ENCODE measurements at places on chromosomes 5 and 9.
A peak's percentile ranks its signal among the peaks of the same experiment; 100 is the strongest.

- no peak for DNase-seq
Measured at GRCh38 chr5:13501176-13501575, 443.3 kb downstream of the DNAH5 start.

- DNase-seq: peak; percentile 36
Measured at GRCh38 chr5:119080936-119081335, 10.0 kb downstream of the DMXL1 start.

- no peak for DNase-seq
Measured at GRCh38 chr9:86637515-86637914, 283.3 kb upstream of the TUT7 start.

- DNase-seq: peak; percentile 56
Measured at GRCh38 chr9:14769230-14769571, 46.7 kb upstream of the CER1 start.

- no peak for DNase-seq
Measured at GRCh38 chr9:136995362-136995761, 1.0 kb downstream of the CLIC3 start.

- DNase-seq: peak; percentile 88
Measured at GRCh38 chr9:20624201-20625002, 2.1 kb upstream of the MLLT3 start.

- no peak for DNase-seq
Measured at GRCh38 chr5:58582019-58582802, 664 bp upstream of the RAB3C start.

- peak; percentile 48 for DNase-seq
Measured at GRCh38 chr9:132673355-132673754, 3.1 kb downstream of the GTF3C4 start.

DNA sequence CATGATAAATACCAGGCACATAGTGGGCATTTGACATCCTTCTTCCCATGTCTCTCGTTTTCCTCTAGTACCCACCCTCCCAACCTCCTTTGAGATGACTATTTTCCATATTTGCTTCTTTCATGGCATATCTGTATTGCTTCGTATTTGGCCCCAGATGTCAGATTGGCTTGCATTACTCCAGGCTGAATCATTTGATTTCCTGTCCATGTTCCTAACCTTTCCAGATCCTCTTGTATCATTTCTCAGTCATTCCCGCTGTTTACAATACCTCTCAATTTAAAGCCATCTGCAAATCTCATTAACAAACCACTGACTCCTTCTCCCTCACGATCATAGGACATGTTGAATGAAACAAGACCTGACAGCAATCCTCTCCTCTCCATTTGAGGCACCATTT, 19.9 kb downstream of the MTX3 start:
- DNase-seq: peak; percentile 47

GRCh38 chr5:154278908-154279307, 88.4 kb downstream of the GALNT10 start:
- no peak for DNase-seq

DNA sequence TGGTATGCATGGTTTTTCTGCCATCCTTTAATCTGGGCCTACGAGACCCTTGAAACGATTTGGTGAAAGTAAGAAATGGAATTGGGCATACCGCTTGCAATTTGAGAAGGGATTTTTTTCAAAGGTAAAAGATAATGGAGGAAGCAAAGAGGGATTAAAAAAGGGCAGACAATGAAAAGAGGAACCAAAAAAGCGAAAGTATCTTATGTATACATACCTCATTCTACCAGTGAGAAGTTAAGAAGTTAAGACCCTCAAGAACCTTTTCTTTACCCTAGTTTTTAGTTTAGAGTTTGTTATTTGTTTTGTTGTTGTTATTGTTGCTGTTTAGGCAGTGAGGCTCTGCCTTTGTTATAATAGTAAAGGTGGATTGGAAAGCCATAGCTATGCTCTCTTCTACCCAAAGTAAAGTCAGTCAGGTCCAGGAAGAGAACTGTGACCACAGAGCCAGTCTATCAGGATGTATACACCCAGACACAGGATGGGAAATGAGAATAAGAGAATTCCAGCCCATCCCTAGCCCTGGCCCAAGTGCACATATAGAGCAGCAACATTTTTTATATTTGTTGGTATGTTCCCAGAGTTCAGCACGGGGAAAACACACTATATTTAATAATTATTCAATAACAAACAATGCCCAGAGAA, 166.6 kb downstream of the RFX3 start:
- no peak for DNase-seq

DNA sequence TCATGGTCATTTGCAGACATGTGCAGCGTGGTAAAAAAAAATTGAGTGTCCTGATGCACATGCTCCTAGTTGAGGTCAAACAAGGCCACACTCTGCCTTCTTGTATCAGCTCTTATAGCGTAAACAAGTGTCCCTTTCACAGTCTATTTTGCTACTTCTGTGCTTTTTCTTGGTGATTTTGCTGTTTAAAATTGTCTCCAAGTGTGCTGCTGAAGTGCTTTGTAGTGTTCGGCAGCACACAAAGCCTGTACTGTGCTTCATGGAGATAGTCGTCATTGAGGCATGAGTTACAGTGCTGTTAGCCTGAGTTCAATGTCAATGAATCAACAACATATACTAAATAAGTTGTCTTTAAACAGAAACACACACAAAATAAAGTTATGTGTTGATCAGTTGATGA, 690.4 kb upstream of the MEF2C start:
- DNase-seq: no peak

DNA sequence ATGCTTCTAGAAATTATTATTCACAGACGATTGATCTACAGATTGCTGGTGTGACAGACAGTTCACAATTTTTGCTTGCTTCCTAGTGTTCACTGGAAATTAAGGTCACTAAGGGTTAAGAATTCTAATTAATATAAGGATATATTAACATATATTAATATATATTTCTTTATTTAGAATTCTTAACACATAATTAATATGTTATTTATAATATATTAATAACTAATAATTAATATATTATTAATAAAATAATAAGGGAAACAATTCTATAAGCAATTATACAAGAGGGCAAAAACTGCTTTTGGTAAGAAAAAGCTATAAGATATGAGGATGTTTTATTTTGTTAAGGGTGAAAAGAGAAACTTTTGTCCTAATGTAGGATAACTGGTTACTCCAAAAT, 56.3 kb downstream of the PDE6A start:
- no peak for DNase-seq

DNA sequence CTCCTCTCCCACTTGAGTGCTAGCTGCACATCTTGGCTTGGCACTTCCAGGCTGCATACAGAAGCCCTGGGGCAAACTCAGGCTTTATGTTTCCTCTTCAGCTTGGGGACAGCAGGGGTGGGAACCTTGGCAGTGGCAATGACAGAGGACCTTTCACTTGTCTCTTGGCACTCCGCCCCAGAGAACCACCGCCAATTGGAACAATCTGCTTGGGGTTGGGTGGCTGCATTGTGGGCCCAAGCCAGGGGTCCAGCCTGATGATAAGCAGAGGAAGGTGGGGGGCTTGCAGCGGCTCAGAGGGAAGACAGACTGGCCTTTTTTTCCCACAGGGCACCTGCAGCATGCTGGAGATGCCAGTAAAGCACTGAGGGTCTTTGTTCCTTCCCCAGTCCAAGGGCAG, 179.0 kb upstream of the NMUR2 start:
- DNase-seq: no peak

- DNase-seq: no peak
Measured at GRCh38 chr5:58629271-58630159, 46.6 kb downstream of the RAB3C start.

- no peak for DNase-seq
Measured at GRCh38 chr9:126240835-126241234, 85.8 kb upstream of the MVB12B start.

DNA sequence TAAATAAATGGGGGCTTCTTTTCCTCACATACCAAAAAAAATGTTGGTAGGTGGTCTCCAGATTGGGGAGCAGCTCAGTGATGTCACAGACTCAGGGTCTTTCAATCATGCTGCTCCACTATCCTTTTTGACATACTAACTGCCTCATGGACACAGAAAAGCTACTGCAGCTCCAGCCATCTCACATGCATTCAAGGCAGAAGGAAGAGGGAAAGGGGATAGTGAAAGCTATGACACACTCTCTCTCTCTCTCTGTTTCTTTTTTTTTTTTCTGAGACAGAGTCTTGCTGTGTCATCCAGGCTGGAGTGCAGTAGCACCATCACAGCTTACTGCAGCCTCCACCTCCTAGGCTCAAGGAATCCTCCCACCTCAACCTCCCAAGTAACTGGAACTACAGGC, 7.9 kb upstream of the ADGRD2 start:
- no peak for DNase-seq

GRCh38 chr9:131992906-131993657, 86.6 kb downstream of the MED27 start:
- DNase-seq: no peak

GRCh38 chr9:4743131-4743875, 2.3 kb upstream of the AK3 start:
- DNase-seq: peak; percentile 14

DNA sequence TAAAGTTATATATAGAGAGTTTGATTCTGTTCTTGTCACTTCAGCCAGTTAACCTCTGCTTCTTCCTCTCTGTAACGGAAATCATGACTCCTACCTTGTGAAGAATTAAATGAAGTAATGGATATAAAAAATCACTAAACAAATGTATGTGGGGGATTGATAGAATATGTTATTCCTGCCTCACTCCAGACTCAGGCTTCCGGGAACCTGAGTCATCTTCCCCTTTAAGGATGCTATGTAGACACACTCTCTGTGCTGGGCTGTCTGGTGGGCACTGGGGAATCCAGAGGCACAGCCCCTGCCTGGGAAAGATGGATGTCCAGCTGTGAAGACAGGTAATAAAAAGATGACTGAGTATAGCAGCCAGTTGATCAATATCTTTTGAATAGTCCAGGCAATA, 77.4 kb downstream of the ZNF618 start:
- DNase-seq: no peak

GRCh38 chr9:3239240-3239639, 286.6 kb downstream of the RFX3 start:
- DNase-seq: no peak

GRCh38 chr5:34735491-34736426, 79.6 kb downstream of the RAI14 start:
- no peak for DNase-seq

GRCh38 chr9:3742586-3742985, 216.8 kb upstream of the RFX3 start:
- DNase-seq: peak; percentile 18

- DNase-seq: no peak
Measured at GRCh38 chr5:10122076-10122726, 127.5 kb downstream of the ATPSCKMT start.

- DNase-seq: no peak
Measured at GRCh38 chr5:178286226-178287090, 53.9 kb upstream of the PHYKPL start.

DNA sequence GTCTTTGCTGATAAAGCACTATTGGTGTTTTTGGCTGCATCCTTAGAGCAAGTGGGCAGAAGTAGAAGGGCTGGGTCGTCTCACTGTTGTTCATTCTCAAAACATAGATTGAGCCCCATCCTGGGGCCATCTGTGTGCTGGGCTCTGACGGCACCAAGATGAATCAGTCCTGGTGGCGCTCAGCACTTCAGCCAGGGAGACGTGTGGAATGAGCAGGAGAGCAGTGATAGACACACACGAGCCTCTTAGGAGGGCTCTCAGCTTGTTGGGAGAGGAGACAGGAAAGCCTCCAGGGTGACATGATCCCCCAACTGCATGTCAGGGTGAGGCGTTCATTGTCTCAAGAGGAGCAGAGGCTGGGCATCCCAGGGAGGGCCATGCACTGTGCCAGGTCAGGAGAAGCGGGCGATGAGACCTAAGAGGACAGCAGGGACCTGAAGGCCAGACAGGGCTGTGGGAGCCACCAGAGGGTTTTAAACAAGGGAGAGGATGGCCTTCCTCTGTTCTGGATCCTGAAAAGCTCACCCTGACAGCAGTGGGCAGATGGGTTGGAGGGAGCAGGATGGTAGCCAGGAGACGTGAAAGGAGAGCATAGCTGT, 115.8 kb downstream of the DAB2IP start:
- DNase-seq: no peak

DNA sequence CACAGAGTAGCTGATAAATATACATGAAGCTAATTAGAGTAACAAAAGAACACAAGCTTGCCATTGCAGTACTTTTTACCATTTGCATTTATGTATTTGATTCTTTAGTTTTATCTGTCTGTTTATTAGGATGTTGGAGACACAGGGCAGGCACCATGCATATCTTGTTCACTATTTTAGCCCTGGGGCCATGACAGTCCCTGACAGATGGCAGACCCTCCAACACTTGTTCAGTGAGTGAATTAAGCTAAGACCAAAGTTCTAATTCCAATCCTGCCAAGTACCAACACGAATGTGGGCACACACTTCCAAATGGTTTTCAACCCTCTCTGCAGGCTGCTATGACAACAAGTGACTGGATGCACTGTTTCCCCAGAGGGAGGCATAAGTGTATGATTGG, 12.0 kb upstream of the RARS1 start:
- no peak for DNase-seq

DNA sequence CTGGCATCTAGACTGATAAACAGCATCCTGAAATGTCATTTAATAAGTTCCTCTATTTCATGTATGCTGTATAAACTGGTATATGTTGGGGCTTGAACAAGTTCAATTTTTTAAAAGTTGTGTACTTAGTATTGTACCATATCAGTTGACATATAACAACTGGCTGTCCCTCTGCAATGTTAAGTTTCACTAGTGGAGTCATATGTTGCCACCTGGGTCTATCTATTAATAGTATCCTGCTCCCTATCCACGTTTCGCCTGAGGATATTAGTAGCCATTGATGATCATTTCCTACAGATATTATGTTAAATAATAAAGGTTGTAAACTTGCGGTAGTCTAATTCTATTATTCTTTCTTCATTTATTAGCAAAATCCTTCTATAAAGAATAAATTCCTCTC, 177.6 kb downstream of the RFX3 start:
- no peak for DNase-seq

GRCh38 chr5:93585041-93585766, 2.2 kb downstream of the NR2F1 start:
- DNase-seq: no peak

DNA sequence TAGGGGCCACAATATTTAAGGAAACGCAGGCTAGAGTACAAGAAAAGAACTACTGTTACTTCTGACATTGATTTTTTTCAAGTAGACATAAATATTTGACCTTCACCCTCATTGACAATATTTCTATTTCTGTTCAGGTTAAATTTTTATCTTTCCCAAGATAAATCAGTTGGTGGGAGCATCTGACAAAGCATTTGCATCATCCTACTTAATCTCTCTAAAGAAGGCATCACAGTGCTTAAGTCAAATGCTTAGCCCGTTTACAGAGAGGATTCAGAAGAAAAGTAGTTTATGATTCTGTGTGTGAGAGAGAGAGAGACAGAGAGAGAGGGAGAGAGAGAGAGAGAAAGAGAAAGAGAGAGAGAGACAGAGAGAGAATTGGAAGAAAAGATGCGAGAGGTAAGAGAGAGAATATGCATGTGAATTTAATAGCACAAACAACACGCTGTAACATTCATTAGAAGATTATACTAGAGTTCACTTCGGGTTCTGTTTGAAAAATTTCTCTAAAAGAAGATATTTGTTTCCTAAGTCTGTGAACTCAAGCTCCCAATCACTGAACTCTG, 1093.3 kb upstream of the CDH6 start:
- DNase-seq: no peak
